Activated naive CD8-positive, alpha-beta T cell treated with anti-CD3 and anti-CD28 coated beads, Interleukin-2, amount 10 ng/mL, durations not matched to agents 7 days and 5 days (primary cell): ENCODE measurements at places on chromosomes 6 and 20. TPM values are rescaled to one million over a fixed set of nuclear protein-coding genes. Genes with fewer than 3 reads are reported as not detected.

The ESR1 gene
- 1.7 TPM for total RNA-seq

The RBPJL gene
- total RNA-seq = not detected

The PPP2R5D gene
- total RNA-seq = 54.7 TPM

The MRAP2 gene
- not detected for total RNA-seq

The LGSN gene
- 0.40 TPM for total RNA-seq

The ACTL10 gene
- 4.9 TPM for total RNA-seq

The IMPG1 gene
- not detected for total RNA-seq

The GMPR gene
- total RNA-seq = 11.0 TPM

The IPCEF1 gene
- total RNA-seq = 42.9 TPM

The HINT3 gene
- total RNA-seq = 10.6 TPM

The MYMX gene
- total RNA-seq = not detected

The AVP gene
- not detected for total RNA-seq

The LZTS3 gene
- total RNA-seq = 2.1 TPM

The CD93 gene
- total RNA-seq = 0.47 TPM

The AGER gene
- total RNA-seq = 47.4 TPM

The DNAH8 gene
- 0.11 TPM for total RNA-seq

The RBM12 gene
- total RNA-seq = 116 TPM

The SLC22A16 gene
- total RNA-seq = not detected

The CRISP3 gene
- total RNA-seq = not detected

The BCKDHB gene
- total RNA-seq = 20.6 TPM

The TCP11 gene
- total RNA-seq = not detected

The NOTCH4 gene
- total RNA-seq = 0.67 TPM

The GCM1 gene
- 0.11 TPM for total RNA-seq

The PDYN gene
- not detected for total RNA-seq

The BPIFB4 gene
- not detected for total RNA-seq

The SPATS1 gene
- not detected for total RNA-seq

The LY86 gene
- total RNA-seq = 5.7 TPM

The FITM2 gene
- 4.2 TPM for total RNA-seq
